Renal pelvis (tissue), 12 donors: ENCODE measurements at places on chromosomes 7 and 10. TPM values are rescaled to one million over a fixed set of nuclear protein-coding genes. Genes with fewer than 3 reads are reported as not detected.

Gene SLIT1
- 8.3 TPM for polyA plus RNA-seq

Gene MET
- polyA plus RNA-seq: 38.6 TPM

Gene C10orf105
- polyA plus RNA-seq: 0.21 TPM

- no peak for DNase-seq
Observed at GRCh38 chr7:155093596-155093995, 23.5 kb downstream of the HTR5A start.

DNA sequence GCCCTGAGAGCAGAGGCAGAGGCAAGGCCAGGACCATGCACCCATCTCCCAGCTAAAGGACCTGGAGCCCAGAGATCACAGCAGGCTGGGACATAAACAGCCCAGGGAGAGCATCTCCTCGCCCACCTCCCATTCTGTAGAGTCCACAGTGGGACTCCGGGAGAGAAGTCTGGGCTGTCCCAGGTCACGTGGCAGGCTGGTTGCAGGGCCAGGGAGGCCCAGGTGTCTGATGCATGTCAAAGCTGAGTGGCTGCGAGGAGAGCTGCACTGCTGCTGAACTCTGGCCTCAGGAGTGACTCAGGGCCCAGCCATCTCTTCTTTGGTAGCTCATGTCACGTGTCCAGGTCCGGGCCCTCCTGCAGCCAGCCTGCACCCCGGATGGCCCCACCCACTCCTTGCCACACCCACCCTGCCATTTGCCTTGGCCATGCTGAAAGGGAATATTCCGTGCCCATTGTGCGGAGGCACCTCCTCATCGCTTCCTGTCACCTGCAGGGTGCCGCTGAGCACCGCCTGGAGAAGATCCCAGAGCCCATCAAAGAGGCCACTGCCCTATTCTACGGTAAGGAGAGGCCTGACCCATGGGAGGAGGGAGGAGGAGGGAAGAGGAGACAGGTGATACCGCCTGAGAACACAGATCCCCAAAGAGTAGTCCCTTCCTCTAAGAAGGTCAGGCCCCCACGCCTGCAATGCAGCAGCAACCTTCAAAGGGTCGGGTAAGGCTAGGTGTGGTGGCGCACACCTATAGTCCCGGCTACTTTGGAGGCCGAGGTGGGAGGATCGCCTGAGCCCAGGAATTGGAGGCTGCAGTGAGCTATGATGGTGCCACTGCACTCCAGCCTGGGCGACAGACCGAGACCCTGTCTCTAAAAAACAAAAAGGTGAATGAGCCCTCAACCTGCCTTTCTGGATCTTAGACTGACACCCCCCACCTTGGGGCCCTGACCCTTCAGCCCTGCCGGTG lies 12.6 kb upstream of the SH2B2 start:
- no peak for DNase-seq

DNA sequence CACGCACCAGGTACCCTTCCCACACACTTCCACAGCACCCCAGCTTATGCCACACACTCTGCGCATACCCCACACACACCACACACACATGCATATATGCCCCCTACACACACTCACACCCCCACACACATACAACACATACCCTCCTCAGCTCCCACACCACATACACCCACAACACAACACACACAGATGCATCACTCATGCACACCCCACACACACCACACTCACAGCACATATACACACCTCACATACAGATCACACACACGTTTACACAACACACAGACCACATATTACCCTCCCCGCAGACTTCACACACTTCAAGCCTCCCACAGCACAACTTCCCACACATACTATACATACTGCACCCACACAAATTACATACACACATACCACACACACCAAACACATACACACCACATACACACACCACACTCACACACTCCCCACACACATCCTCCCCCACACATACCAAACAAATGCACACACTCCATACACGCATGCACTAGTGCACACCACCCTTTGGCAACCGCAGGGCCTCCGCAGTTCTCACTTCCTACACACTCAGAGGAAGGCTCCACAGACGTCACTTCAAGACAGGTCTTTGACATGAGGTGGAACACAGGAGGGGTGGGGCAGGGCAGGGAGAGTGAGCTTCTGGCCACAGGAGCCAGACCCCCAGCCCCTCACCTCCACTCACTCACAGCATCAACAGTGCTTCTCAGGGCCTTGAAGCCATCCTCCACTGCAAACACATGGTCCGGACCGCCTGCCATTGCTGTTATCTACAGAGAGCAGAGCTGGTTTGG lies 18.5 kb upstream of the ANTXRL start:
- no peak for DNase-seq

GRCh38 chr10:116451711-116452337 lies 24.2 kb downstream of the PNLIPRP3 start:
- no peak for DNase-seq

GRCh38 chr7:13748998-13749397 lies 240.5 kb downstream of the ETV1 start:
- DNase-seq: no peak

GRCh38 chr7:48636391-48637015 lies 287.8 kb upstream of the CDC14C start:
- no peak for DNase-seq

DNA sequence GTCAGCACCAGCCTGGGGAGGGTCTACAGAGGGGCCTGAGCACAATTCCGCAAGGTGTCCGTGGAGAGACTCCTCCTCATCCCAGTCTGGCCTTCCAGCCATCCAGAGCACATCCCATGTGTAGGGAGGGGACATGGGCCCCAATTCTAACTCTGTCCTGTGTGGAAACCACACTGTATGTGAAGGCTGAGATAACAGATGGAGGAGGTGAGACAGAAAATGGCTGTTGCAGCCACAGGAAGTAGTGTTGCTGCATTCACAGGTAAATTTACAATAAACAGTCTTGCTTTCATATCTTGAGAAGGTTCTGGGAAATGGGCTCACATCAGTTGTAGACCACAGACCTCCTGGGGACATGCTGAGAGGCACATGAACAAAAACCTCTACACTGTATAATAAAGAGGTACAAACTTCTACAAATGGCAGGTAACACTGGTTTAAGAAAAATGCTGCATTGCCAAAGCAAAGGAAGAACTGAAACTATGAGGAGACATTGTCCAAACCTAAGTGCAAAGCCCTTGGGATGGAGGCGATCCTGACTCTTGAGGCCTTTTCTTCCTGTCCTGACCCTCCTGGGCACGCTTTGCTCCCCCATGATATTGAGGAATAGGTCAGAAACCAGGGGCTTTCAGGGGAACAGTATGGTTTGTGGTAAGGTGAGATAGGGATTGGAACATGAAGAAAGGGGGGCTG lies 21.6 kb upstream of the GIMAP2 start:
- no peak for DNase-seq

GRCh38 chr7:45653209-45653907 lies 79.2 kb downstream of the ADCY1 start:
- DNase-seq: no peak

GRCh38 chr7:333393-333764 lies 43.4 kb downstream of the FOXL3 start:
- peak; percentile 78 for DNase-seq

GRCh38 chr10:12689893-12690292 lies 311.6 kb downstream of the CCDC3 start:
- no peak for DNase-seq

DNA sequence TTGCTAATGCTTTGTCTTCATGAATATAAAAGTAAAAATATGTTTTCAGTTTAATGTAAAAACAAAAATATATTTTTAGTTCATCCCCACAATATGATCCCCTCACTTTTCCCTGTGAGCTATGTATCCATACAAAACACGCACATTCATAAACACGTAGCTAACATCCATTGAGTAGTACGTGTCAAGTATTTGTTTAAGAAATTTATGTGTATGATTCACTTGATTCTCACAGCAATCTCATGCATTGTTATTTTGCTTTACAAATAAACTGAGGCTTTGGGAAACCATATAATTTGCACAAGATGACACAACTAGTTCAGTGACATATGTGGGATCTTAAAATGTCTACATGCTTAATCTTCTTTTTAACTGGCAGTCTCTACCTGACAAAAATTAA lies 329.6 kb upstream of the SEMA3C start:
- no peak for DNase-seq
